ENCODE measurements at places on chromosomes 6 and 20.

- DNase-seq = no peak
Measured at GRCh38 chr6:139776041-139776440, 401.6 kb upstream of the CITED2 start.

GRCh38 chr20:57383447-57384347, 7.5 kb upstream of the RBM38 start:
- no peak for DNase-seq

- DNase-seq = no peak
Measured at GRCh38 chr6:28553986-28554881, 28.6 kb downstream of the GPX5 start.

- no peak for DNase-seq
Measured at GRCh38 chr6:108922499-108922898, 74.3 kb downstream of the ARMC2 start.

GRCh38 chr6:155472886-155473285, 17.2 kb upstream of the NOX3 start:
- no peak for DNase-seq
